ENCODE measurements at places on chromosomes 11 and 22.

GRCh38 chr11:46050003-46050461, 71.2 kb downstream of the PHF21A start:
- no peak for DNase-seq

- DNase-seq, result no peak
These were observed 13.0 kb upstream of the REXO2 start for GRCh38 chr11:114426280-114426679.

- DNase-seq, result no peak
These were observed 7.8 kb downstream of the MS4A12 start for GRCh38 chr11:60500276-60500910.

DNA sequence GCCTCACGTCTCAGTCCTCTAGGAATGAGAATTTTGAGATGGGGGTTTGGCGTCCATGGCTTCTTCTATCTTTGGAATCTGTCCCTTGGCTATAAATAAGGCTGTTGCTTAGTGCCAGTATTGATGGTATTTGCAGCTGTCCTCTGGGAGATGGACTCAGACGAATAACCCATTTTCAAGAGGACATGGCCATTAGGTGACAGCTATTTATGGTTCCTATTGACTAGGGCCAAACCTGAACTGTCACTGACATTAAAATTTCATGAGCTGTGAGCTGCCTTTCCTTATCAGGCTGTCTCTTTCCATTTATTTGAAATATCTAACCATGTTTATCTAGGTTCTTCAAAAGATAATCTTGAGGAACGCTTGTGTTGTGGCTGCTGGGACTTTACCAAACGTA, 92.7 kb downstream of the NAV2 start:
- DNase-seq, result no peak

DNA sequence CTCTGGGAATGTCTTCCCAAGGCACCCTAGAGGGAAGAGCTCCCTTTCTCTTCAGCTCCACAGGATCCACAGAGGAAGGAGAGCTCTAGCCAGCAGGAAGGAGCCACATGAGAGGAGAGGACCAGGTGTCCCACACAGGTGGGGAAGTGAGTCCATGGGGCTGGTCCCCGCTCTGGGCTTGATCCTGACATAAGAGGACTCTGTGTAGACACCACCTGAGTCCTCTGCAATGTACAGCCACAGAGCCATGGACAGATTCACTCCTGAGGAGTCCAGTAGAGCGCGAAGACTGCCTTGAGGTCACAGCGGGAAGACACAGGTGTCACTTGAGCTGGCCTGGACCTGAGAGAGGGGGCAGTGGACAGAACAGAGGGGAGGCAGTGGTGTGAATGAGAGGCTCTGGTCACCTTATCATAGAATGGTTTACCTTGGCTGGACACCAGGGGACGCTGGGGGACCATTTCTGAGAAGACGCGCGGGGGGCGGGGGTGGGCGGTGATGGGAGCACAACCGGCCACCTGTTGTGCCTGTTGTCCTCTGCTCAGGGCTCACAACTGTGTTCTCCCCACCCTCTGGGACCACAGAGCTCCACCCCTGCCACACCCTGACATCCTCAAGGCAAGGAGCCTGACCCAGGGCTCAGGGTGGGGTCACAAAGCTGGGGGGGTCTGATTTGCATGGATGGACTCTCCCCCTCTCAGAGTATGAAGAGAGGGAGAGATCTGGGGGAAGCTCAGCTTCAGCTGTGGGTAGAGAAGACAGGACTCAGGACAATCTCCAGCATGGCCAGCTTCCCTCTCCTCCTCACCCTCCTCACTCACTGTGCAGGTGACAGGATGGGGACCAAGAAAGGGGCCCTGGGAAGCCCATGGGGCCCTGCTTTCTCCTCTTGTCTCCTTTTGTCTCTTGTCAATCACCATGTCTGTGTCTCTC, 128.2 kb downstream of the ZNF280B start:
- DNase-seq, result no peak

Measured in suppressor macrophage treated with lipopolysaccharide for 4 hours (primary cell).